ENCODE measurements at places on chromosomes 2 and 18.

- no peak for DNase-seq
Observed at GRCh38 chr18:6748241-6748640, 18.7 kb downstream of the ARHGAP28 start.

- peak; percentile 61 for DNase-seq
Observed at GRCh38 chr18:44325903-44326635, 354.6 kb upstream of the SETBP1 start.

DNA sequence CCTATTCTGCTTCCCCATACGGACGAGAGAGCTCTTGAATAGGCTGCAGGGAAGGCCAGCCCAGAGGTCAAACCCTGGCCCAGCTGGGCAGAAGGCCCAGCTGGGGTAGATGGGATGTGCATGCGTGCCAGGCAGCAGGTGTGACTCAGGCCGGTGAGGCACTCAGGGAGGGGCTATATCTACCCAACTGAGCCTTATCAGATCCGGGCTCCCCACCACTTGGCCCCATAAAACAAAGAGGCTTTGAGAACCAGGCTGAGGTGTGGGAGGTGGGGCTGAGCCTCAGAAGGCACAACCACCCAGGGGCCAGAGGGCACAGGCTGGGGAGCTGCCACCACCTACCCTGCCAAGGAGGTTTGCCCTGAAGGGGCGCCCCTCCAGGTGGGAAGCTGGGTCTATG lies 8.0 kb upstream of the CFAP65 start:
- no peak for DNase-seq

DNA sequence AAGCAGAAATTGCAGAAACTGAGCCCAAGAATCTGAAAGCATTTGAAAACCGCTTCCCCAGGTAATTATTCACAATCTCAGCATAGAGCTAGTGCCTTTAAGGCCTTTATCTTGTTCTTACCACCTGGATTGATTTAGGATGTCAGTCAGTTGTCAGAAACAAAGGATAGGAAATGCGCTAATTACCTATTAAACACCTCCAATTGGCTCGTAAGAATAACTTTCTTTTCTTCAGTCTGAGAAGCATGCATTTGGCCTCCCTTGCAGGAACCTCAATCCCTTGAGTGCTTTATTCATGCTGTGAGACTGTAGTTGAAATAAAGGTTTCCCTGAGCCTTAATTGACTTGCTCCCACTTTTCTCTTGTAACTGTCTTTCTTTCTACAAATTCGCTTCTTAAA lies 400.3 kb upstream of the LRATD1 start:
- DNase-seq, result peak; percentile 31

- DNase-seq, result no peak
Observed at GRCh38 chr2:128214251-128214650, 104.4 kb downstream of the HS6ST1 start.

- DNase-seq, result peak; percentile 71
Observed at GRCh38 chr2:75424936-75425619, 135.7 kb downstream of the EVA1A start.

- DNase-seq, result no peak
Observed at GRCh38 chr2:174699993-174700766, 64.1 kb downstream of the CHRNA1 start.

- DNase-seq, result no peak
Observed at GRCh38 chr2:46555646-46556234, 76.4 kb downstream of the TMEM247 start.

DNA sequence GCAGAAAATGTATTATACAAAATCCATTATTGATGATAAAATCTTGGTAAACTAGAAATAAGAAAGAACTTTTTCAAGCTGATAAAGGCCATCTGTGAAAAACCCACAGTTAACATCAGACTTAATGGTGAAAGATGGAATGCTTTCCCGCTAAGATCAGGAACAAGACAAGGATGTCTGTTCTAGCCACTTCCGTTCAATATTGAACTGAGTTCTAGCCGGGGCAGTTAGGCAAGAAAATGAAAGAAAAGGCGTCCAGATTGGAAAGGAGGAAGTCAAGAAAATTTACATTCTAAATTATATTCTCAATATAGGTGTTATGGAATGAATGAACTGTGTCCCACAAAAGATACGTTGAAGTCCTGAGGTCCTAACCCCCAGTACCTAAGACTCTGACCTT lies 39.1 kb upstream of the DTNB start:
- DNase-seq, result no peak

DNA sequence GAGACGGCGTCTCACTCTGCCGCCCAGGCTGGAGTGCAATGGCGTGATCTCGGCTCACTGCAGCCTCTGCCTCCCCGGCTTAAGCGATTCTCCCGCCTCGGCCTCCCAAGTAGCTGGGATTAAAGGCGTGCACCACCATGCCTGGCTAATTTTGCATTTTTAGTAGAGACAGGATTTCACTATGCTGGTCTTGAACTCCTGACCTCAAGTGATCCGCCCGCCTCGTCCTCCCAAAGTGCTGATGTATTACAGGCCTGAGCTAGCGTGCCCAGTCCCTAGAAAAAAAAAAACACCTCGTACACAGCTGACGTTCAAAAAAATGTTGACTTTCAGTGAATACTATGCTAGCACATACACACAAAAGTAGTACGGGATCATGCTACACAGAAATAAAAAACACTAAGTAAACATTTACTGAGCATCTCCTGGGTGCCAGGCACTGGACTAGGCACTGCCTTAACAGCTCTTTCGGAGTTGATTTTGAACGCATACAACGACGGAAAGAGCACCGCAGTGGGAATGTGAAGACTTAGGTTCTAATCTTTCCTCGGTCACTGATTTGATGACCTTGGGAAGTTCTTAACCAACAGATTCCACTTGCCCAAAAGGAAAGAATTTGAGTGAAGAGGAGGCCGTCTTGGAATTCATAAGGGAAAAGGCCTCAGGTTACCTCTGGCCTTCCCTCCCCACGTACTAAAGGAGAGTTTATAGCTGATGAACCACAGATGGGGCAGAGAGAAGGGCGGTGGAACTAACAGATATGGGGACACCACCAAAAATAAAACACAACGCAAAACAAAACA lies 1.1 kb downstream of the DNAJC27 start:
- DNase-seq, result no peak

- DNase-seq, result no peak
Observed at GRCh38 chr2:118569876-118570535, 277.4 kb downstream of the EN1 start.

- DNase-seq, result no peak
Observed at GRCh38 chr2:233832414-233832813, 21.9 kb downstream of the HJURP start.

DNA sequence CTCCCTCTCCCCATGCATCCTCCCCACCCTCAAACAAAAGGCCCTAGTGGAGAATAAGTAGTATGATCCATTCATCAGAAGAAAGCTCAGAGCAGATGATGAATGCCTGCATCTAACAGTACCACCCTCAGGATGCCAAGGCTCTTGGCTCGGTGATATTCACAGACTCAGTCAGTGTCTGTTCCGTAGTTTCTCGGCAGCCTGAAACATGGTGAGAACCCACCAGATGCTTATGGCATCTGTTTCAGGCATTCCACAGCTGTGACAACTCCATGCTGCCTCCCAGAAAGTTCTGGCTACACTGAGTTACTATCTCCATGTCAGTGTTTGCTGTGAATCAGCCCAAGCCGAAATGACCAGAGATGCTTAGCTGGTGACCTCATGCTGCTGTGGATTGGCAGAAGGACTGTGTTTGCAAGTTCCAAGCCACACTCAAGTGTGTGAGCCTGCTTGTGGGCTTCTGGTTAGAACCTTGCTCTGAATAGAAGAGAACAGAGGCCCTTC lies 83.9 kb downstream of the WDSUB1 start:
- no peak for DNase-seq

GRCh38 chr2:2764001-2764355 lies 432.9 kb upstream of the MYT1L start:
- no peak for DNase-seq

- DNase-seq, result peak; percentile 88
Observed at GRCh38 chr2:6639929-6640620, 225.6 kb downstream of the CMPK2 start.

GRCh38 chr18:51013259-51013658 lies 16.8 kb upstream of the SMAD4 start:
- DNase-seq, result no peak

- no peak for DNase-seq
Observed at GRCh38 chr2:229783108-229783721, 68.9 kb upstream of the DNER start.

DNA sequence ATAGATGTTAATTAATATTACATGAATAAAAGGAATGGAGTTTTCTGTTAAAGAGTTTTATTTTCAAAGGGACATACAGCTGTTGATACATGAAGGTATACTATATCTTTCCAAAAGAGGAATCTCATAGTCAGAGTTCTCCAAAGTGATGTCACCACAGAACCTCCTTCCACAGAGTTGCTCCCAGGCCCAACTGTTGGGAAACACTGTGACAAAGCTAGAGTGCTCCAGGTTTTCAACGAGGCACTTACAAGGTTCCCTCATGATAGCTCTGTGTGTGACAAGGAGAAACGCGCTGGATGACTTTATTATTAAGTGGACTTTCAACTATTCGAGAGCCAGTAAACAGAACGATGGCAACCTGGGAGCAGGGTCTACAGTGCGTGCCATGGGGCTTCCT lies 33.5 kb downstream of the PTPN18 start:
- DNase-seq, result no peak

GRCh38 chr2:196195302-196195701 lies 23.9 kb upstream of the STK17B start:
- DNase-seq, result no peak

DNA sequence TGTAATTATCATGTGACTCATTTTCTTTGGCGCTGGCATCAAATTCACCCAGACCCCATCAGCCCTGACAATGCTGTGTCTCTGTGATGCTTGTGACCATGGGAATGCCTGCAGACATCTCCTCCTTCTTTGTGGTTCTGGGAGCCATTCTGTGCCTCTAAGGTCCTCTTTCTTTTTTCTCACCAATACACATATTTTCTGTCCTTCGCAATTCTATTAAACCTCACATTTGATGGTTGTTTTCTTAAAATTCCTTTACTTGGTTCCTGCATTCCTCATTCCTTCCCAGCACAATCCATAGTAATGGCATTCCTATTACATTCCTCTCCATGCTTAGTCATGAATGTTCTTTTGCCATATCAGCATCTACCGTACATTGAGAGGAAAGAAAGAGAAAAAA lies 375.3 kb downstream of the PIK3C3 start:
- DNase-seq, result no peak

DNA sequence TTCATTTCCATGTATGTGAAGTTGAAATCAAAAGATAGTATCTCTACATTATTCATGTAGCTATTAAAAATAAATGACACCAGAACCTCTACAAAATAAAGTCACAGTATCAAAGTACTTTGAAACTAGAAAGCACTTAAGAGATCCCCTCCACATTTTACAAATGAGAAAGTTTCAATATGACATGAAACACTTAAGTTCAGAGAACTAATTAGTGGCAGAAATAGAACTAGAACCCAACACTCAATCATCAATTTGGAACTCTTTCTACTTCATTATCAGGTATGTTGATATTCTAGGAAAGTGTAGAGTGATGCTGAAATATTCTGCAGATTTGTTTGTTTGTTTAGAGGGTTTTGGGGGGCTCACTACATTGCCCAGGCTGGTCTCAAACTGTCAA lies 145.6 kb downstream of the MEMO1 start:
- DNase-seq, result no peak

GRCh38 chr18:49247781-49248180 lies 212.7 kb downstream of the DYM start:
- DNase-seq, result no peak

GRCh38 chr2:173929441-173929840 lies 35.7 kb downstream of the SP3 start:
- DNase-seq, result no peak

GRCh38 chr2:138023976-138024375 lies 59.7 kb downstream of the HNMT start:
- DNase-seq, result no peak

DNA sequence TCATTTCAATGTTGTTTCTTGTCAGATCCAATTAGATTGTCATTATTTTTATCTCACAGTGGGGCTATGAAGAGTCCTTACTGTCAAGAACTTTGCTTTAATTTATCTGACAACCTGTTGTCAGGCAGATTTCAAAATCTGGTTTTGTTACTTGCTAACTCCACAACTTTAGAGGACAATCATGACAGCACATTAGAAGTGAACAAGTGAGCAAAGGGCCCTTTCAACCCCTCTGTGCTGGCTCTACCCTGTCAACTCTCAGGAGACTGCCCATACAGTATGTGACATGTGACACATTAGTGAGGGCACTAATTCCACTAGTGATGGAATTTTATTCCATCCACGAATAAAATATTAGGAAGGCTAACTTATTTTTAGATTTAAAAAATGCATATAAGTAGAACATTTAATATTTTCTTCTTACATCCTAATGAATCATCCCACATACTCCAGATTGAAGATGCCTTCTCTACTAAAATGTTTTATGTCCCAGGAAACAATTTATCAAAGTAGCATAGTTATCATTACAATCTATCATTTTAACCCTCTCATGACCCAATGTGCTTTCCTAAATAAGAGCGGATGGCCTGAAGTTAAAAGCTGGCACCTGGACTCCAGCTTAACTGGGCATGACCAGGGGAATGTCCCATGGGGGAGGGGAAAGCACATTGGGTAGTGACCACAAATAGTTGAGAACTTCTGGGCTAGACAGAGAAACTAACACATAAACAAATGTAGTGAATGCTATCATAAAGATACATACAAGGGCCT lies 97.6 kb upstream of the PPP1CB start:
- DNase-seq, result no peak

- DNase-seq, result no peak
Observed at GRCh38 chr18:14939141-14939540, 191.2 kb downstream of the ANKRD30B start.
